ENCODE measurements at places on chromosomes 5 and 9.

GRCh38 chr9:34862836-34863235 is 95.2 kb upstream of the PHF24 start:
- DNase-seq: no peak

GRCh38 chr5:37495210-37495609 is 116.1 kb downstream of the WDR70 start:
- peak; percentile 49 for DNase-seq

- DNase-seq: no peak
Measured at GRCh38 chr9:17005056-17005823, 129.6 kb upstream of the CNTLN start.

DNA sequence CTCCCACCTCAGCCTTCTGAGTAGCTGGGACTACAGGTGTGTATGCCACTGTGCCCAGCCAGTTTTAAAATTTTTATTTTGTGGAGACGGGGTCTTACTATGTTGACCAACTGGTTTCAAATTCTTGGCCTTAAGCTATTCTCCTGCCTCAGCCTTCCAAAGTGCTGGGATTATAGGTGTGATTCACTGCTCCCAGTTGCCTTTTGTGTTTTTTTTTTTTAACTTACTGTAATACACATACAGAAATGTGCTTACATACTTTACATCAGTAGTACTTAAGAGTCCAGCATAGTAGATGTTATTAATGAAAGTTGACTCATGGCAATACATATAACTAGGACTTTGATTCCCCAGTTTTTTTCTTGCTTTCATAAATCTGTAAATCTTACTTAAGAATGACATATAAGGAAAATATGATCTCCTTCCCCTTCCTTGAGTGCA is 4.7 kb downstream of the MAN2A1 start:
- DNase-seq: no peak

GRCh38 chr5:12177225-12177624 is 273.0 kb upstream of the CTNND2 start:
- DNase-seq: no peak

DNA sequence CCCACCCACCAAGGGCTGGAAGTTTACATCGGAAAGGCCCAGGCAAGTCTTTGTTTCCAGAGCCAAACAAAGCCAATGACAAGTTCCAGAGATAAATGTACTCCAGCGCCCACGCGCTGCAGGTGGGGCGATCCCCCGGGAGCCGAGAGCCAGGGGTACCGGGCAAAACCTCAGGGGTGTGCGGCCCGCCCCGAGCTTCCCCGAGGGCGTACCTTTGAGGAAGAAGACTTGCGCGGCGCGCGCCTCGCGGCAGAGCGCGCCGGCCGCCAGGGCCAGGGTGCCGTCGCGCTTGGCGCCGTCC is 671 bp downstream of the DUSP1 start:
- DNase-seq: no peak

GRCh38 chr9:73133921-73134407 is 17.7 kb upstream of the ANXA1 start:
- peak; percentile 34 for DNase-seq

- no peak for DNase-seq
Measured at GRCh38 chr9:104836235-104836634, 72.3 kb downstream of the NIPSNAP3B start.

GRCh38 chr5:99331061-99331460 is 402.3 kb upstream of the CHD1 start:
- no peak for DNase-seq

DNA sequence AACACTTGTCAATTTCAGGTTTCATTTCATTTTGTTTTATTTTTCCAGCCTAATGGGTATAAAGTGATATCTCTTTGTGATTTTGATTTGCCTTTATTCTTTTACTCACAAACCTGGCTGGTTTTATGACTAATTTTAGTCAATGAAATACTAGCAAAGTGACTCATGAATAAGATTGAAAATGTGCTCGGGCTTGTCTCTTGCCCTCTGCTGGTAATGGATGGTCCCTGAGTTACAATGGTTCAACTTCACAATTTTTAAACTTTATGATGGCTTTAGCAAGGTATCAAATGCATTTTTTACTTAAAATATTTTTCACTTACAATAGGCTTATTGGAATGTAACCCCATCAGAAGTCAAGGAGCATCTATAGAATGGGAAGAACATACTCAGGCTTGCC is 431.4 kb upstream of the CCNG1 start:
- DNase-seq: no peak

- no peak for DNase-seq
Measured at GRCh38 chr5:172186114-172186695, 1.8 kb downstream of the STK10 start.

DNA sequence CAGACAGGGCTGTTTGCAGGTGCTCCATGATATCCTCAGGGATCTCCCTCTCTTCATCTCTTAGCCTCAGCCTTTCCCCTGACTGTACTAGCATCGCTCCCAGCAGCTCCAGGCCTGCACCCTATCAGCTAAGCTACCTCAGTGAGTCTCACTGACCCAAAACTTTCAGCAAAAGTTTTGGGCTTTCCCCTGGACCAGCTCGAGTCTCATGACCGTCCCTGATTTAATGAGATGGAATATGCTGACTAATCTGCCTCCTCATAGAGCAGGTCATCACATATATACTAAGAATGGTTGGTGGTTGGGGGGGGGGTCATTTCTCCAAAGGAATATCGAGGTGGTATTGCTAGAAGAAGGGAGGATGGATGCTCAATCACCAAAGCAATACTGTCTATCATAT is 151.5 kb downstream of the NR3C1 start:
- DNase-seq: no peak

DNA sequence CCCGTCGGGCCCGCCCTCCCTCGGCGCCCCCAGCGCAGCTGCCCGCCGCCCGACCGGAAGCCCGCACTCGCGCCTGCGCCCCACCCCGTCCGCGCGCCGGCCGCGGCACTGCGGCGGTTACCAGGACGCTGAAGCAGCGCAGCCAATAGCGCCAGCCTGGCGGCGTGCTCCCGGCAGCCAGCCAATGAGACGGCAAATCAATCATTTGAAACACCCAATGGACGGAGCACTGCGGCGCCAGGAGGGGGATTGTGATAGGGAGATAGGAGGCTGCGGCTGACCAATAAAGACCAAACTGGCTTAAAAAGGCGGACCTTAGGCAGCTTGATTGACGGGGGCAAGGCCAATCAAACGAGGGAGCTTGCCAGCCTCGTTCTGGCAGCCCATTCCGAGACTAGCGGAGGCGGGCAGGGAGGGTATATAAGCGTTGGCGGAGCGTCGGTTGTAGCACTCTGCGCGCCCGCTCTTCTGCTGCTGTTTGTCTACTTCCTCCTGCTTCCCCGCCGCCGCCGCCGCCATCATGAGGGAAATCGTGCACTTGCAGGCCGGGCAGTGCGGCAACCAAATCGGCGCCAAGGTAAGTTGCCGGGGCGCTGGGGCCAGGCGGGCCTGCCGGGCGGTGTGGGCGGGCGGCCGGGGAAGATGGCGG is at the start of gene TUBB4B:
Gene TUBB4B, plus strand, starts transcription at position 447 of the 649 bp plus-strand sequence. Its CDS starts 74 bp downstream, at position 521.
- peak; percentile 100 for DNase-seq

DNA sequence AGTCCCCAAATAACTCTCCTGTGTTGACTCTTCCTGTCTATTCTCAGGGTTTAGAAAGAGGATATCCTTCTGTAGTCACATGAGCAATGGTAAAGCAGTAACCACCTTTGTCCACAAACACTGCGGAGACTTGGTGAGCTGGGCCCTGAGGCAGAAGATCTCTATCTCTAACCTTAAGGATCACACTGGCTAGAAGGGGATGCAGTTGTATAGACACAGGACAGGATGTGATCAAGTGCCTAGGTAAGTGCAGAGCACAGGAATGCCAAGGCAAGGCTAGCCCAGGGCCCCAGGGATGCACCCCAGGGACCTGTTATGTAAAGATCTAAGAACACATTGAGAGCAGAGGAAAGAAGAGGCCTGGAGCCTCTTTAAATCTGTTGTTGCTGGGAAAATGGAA is 610.5 kb downstream of the IRX1 start:
- no peak for DNase-seq

- no peak for DNase-seq
Measured at GRCh38 chr5:169945831-169946261, 34.4 kb downstream of the INSYN2B start.

GRCh38 chr9:27125030-27125429 is 16.0 kb downstream of the TEK start:
- no peak for DNase-seq

GRCh38 chr5:138338411-138339090 is 485 bp downstream of the FAM53C start:
- no peak for DNase-seq

DNA sequence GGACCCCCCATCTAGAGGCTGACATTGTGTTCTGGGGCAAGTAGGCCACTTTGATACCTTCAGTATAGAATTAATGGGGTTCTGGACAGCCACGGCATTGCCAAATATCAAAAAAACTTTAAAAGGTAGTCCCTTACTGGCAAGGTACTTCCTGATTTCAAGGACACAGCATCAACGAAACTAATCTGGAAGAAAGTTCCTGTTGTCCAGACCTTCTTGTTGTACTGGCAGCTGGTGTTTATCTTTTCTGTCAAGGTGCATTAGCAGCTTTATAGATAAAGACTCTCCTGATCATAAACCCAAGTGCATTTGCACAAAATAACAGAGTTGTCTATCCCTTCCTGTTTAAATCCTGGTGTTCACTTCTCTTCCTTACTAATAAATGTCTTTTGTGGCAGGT is 23.7 kb upstream of the GOLGA1 start:
- peak; percentile 36 for DNase-seq

GRCh38 chr9:98826716-98827115 is 19.2 kb downstream of the GALNT12 start:
- DNase-seq: no peak

DNA sequence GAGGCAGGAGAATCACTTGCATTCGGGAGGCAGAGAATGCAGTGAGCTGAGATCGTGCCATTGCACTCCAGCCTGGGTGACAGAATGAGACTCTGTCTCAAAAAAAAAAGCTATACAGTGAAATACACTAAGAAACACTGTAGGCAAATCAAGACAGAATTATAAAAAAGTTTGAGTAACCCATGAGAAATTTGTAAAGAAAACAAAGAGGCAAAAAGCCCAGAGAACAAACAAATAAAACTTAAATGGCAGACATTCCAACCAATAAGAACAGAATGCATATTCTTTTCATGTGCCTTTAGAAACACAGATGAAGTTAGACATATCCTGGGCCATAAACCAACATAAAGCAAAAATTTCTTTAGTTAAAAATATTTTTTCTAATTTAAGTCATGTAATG is 30.6 kb downstream of the ZNF169 start:
- no peak for DNase-seq

GRCh38 chr9:88697764-88698432 is 162.9 kb downstream of the NXNL2 start:
- DNase-seq: no peak

- DNase-seq: no peak
Measured at GRCh38 chr5:136484808-136485325, 119.5 kb upstream of the TRPC7 start.

GRCh38 chr5:80309871-80310665 is 9.7 kb upstream of the SPZ1 start:
- DNase-seq: no peak

DNA sequence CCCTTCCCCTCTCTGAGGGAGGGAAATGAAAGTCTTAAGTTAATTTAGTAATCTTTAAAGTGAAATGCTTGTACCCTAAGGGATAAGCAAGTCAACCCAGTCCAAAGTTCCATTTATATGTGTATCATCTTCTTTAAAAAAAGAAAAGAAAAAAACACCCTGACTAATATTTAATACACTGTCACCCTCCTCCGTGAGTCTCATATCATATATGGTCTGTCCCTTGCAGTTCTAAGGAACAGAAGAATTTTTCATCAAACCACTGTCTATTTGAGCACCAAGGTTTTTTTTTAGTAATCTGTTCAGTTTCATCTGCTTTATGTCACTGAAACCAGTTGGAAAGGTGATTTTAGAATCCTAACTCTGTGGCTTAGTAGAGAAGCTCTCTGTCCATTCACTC is 15.2 kb downstream of the TNIP1 start:
- no peak for DNase-seq

DNA sequence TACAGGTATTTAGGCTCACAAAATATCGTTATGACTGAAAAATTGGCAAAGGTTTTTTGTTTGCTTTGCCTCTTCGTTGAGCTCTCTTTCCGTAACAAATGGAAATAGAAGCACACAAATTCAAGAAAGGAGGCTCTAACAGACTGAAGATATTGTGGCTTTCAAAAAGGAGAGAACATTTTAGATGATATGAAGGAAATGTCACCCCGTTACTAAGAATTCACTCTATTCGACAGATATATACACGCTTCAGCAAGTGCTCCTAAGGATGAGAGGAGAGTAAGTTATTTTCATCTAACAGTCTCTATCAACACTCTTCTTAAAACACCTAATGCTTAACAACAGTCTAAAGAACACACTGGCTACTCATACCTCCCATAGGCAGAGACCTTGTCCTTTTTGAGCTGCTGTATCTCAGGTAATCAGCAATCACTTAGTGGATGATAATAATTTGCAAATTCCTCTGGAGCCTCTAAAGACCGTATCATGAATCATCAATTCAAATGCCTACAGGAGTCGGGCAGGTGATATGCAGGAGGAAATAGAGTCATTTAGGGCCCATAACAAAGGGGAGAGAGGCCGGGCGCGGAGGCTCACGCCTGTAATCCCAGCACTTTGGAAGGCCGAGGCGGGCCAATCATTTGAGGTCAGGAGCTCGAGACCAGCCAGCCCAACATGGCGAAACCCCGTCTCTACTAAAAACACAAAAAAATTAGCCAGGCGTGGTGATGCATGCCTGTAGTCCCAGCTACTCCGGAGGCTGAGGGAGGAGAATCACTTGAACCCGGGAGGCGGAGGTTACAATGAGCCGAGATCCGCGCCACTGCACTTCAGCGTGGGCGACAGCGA is 1.4 kb upstream of the HSDL2 start:
- DNase-seq: peak; percentile 54

DNA sequence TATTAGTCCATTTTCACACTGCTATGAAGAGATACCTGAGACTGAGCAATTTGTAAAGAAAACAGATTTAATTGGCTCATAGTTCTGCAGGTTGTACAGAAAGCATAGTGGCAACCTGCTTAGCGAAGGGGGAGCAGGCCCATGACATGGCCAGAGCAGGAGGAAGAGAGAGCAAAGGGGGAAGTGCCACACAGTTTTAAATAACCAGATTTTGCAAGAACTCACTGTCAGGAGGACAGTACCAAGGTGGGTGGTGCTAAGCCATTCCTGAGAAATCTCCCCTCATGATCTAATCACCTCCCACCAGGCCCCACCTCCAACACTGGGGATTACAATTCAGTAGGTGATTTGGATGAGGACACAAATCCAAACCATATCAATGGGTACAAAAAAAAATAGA is 16.8 kb upstream of the PCSK5 start:
- no peak for DNase-seq

GRCh38 chr5:26259081-26259480 is 779.3 kb downstream of the CDH9 start:
- no peak for DNase-seq

GRCh38 chr5:85000671-85001070 is 616.0 kb upstream of the EDIL3 start:
- DNase-seq: no peak

GRCh38 chr9:87464110-87464991 is 33.3 kb upstream of the DAPK1 start:
- DNase-seq: no peak

GRCh38 chr9:116157436-116158138 is 4.0 kb downstream of the PAPPA start:
- peak; percentile 73 for DNase-seq
